ENCODE measurements at places on chromosomes 13 and 19. TPM values are rescaled to one million over a fixed set of nuclear protein-coding genes. Genes with fewer than 3 reads are reported as not detected.

DNA sequence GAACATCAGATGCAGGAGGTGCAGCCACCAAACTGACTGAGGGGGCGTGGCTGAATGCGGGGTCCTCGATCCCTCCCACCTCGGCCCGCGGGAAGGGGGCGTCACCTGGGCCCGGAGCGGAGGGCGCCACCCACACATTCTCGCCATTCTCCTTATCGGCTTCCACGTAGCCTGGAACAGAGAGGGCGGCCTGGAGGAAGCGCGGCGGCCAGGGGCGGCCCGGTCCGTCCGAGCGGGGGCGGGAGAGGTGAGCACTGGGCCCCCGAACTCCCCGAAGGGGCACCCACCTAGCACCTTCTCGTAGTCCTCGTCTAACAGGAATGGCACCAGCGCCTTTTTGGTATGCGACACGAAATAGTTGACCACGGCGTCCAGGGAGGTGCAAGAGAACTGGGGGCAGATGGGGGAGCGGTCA is 11.8 kb downstream of the STAP2 start:
- DNase-seq = no peak

- peak; percentile 64 for DNase-seq
Measured at GRCh38 chr19:7595466-7596133, at the start of gene CAMSAP3. Gene CAMSAP3 (plus strand): TSS chr19:7595863. CDS start chr19:7596003, 140 bp downstream.

DNA sequence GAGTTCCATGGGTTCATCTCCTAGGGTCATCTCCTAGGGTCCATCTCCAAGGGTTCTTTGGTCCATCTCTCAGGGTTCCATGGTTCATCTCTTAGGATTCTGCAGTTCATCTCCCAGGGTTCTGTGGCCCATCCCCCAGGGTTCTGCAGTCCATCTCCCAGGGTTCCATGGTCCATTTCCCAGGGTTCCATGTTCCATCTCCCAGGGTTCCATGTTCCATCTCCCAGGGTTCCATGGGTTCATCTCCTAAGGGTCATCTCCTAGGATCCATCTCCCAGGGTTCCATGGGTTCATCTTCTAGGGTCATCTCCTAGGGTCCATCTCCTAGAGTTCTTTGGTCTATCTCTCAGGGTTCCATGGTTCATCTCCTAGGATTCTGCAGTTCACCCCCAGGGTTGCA is 4.9 kb downstream of the TMEM59L start:
- DNase-seq = no peak

Gene KASH5
- total RNA-seq = not detected

DNA sequence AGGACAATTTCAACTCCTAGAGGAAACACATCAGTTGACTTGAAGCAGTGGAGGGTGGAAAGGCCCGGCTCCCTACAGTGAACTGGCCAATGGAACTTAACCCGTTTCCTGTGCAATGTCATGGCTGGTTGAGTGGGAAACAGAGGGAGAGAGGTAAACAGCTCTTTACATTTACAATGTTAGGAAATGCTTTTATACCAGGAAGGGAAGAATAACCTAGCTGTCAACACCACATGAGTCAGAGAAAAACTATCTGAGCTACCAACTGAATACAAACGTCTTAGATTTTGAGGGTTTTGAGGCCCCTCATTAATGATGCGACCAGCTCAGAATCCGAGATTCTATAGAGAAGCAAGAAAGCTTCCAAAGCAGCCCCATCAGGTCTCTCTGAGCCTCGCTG is 36.7 kb downstream of the CARD8 start:
- no peak for DNase-seq

Gene HSD17B14
- total RNA-seq = not detected

Gene SULT2A1
- not detected for total RNA-seq

GRCh38 chr19:33811246-33811645 is 14.6 kb downstream of the KCTD15 start:
- DNase-seq = no peak

DNA sequence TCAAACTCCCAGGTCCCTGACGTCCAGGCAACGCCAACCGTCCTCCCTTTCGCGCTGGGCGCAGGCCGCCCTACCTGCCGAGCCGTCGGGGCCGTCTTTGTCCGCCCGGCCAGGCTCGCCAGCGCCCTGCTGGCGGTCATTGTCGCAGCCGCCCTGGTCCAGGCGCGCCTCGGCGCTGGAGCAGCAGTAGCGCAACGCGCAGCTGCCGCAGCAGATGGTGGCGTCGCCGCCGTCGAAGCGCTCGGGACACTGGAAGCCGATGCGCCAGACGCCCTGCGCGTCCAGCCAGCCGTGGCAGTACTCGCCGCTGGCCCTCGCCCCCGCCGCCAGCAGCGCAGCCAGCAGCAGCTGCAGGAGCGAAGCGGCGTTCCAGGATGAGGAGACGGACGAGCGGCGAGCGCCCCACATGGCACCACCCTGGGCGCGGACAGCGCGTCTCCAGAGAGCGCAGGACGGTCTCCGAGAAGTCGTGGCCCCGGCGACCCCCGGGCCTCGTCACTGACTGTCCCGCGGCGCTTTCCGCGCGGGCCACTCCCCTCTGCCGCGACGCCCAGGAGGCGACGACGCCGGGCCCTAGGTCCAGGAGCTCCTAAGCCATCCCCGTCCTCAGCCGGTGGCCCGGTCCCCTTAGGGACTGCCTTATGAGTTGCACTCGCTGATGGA is 1.1 kb downstream of the SHISA2 start:
- DNase-seq = peak; percentile 50
